H9 (cell line): ENCODE measurements at places on chromosomes 7 and 10. TPM values are rescaled to one million over a fixed set of nuclear protein-coding genes. Genes with fewer than 3 reads are reported as not detected.

HOXA9 gene
- total RNA-seq: not detected in 2 replicates

CH25H gene
- total RNA-seq: 0.88 and 1.0 TPM in 2 replicates

FZD1 gene
- total RNA-seq: 0.61 TPM in 2 replicates

GRCh38 chr10:17387861-17388503, 66.4 kb downstream of the ST8SIA6 start:
- DNase-seq: no peak

GRCh38 chr10:24463611-24464426, 254.9 kb downstream of the KIAA1217 start:
- no peak for DNase-seq

DNA sequence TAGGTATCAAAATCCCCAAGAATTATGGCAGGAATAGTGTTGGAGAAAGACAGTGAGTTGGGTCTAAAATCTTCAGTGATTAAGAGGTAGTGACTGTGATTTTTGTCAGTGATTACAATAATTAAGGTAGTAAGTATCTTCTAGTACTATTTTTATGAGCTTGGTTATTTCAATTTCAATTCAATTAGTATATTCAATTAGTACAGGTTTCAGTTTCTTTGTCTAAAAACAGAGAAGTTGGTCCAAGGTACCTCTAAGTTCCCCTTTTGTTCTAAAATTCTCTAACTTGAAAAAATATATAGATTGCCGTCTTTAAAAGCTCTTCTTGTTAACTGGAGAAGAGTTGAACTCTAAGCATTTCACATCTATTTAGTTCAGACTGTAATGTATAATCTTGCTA, 82.9 kb downstream of the OTUD1 start:
- no peak for DNase-seq

DNA sequence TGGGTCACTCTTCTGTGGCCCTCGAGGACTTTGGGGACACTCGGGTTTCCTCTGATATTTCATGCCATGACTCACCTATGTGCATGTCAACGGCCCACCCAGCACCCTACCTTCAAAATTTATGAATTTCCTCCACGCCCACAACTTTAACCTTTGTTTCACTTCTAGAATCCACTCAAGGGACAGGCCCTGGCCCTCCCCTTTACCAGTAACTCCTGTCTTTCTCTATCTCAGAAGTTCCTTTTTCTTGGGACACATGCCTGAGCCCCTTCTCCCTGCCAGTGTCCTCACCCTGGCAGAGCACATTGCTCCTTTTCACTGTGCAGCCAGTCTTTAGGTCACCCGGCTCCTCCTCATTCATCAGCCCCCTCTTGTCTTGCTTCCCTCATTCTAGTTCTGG, 282.5 kb upstream of the KLF6 start:
- no peak for DNase-seq

GRCh38 chr7:146656988-146657387, 540.4 kb downstream of the CNTNAP2 start:
- DNase-seq: no peak

- no peak for DNase-seq
Observed at GRCh38 chr10:121157998-121158397, 306.8 kb downstream of the WDR11 start.

- no peak for DNase-seq
Observed at GRCh38 chr7:84058311-84059076, 136.1 kb downstream of the SEMA3A start.

DNA sequence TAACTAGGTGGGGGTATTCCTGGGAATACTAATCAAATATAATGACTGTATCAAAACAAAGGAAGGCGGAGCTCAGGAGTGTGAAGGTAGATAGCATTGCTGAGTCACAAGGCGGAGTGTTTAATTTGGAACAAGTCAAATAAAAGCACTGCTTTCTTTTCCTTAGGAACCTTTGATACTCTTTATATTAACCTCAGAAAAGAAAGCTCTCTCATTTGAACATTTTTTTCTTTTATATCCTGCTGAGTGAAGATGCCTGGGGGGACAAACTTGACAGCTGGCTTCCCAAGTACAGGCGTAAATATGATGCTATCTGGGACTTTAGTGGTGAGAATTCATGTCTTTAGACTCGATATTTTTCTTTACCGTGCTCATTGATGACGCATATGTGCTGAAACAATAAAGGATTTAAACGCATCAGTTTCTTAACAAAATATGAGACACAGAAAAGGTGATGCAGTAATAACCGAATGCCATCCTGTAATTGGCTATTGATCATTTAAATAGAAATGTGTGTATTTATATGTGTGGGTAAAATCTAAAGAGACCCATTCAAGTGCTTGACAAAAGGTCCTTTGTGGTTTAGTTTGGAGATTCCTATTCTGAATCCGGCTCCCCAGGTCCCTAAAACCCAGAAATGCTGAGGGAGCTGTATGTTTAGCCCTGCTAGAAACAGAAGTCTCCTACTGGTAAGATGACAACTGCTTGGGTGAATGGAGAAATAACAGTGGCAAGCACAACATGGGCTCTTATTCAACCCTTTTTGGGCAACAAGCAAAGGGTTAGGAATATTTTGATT, 102.7 kb downstream of the PRTFDC1 start:
- DNase-seq: no peak

DNA sequence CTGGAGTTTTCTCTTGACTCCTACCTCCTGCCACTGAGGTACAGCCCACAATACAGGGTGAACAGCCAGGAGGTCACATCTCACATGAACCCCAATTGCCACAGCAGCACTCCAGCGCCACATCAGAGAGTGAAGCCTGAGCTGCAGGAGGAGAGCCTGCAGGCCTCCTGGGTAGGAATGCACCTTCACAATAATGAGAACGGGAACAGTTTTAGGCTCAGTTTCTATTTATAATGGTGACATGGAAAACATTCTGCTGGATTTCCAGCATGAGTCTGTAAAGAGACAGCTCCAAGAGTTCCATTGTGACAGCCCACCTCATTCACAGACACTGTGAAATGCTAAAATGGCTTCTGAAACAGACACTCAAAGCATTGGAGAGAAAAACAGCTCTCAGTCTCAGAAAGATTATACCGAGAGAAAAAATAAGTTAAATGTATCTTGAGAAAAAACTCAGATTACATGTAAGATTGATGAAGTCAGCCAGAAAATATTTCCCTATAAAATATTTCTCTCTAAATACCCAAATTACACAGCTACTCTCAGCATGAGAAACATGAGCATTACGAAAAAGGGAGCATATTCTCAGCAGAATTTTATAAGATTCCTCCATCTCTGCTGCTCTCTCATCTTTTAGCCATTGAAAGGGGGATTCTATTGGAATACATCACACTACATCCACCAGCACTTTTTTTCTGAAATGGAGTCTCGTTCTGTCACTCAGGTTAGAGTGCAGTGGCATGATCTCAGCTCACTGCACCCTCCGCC, 11.3 kb downstream of the ZNF680 start:
- DNase-seq: no peak

PLEKHS1 gene
- not detected in 2 replicates for total RNA-seq

- DNase-seq: no peak
Observed at GRCh38 chr10:7300384-7300971, 110.4 kb downstream of the SFMBT2 start.

- no peak for DNase-seq
Observed at GRCh38 chr7:117669818-117670217, 190.0 kb downstream of the CFTR start.

GRCh38 chr10:5744849-5745248, 60.2 kb downstream of the TASOR2 start:
- no peak for DNase-seq

DOCK4 gene
- total RNA-seq: 4.8 and 4.9 TPM in 2 replicates

- DNase-seq: no peak
Observed at GRCh38 chr7:149070372-149071125, 20.0 kb downstream of the ZNF786 start.

GRCh38 chr10:89390476-89391225, 1.8 kb upstream of the IFIT1 start:
- no peak for DNase-seq

GRCh38 chr7:101669307-101669706, 40.2 kb upstream of the MYL10 start:
- DNase-seq: no peak

DNA sequence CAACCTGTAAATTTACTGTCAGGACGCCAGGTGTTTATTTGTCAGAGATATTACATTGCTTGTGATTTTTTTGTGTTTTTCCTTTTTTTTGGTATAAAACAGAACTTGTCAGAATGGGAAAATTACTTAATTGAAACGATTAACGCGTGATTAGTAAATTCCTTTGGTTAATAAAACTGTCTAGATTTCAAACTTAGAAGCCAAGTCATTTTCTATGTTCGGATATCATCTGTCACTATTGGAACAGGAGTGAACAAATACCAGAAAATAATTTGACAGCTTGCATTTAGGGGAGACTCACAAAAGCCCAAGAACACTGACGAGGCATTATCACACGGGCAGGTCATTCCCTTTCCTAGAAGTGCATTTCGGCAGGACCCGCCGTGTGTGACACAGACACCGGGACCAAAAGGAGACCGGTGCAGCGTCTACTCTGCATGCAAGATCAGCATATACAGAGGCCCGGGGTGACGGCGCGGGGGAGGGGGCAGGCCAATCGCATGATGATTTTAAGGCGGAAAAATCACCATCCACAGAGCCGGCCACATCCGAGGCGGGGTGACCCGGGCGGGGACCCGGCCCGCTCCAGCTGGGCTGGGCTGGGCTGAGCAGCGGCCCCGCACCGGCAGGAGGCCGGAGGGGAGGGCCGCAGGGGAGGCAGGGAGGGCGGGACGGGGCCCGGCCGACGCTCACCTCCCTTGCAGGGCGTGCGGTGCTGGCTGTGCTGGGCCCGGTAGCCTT, 841 bp downstream of the GLUD1 start:
- DNase-seq: peak; percentile 52

RPEL1 gene
- total RNA-seq: 0.13 TPM in 1 of 2 replicates, not detected in the other
